Suppressor macrophage (primary cell): ENCODE measurements at places on chromosomes 13 and 19.
A peak's percentile ranks its signal among the peaks of the same experiment; 100 is the strongest.

DNA sequence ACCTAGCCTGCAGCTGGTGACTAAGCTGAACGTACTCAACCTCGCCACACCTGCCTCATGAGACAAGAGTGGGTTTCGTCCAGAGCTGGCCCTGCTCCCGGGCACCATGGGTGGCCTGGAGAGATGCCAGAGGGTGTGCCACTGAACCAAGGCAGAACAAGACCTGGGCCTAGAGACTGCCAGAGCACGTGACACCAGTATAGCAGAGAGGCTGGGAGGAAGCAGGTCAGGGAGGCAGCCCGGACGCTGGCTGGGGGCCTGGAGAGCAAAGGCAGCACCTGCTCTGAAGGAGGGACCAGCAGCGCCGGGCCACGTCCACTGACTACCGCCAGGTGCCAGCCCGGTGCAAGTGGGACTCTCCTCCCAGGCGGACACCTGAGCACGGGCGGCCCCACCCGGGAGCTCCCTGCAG is 7.3 kb upstream of the C13orf46 start:
- DNase-seq: no peak

DNA sequence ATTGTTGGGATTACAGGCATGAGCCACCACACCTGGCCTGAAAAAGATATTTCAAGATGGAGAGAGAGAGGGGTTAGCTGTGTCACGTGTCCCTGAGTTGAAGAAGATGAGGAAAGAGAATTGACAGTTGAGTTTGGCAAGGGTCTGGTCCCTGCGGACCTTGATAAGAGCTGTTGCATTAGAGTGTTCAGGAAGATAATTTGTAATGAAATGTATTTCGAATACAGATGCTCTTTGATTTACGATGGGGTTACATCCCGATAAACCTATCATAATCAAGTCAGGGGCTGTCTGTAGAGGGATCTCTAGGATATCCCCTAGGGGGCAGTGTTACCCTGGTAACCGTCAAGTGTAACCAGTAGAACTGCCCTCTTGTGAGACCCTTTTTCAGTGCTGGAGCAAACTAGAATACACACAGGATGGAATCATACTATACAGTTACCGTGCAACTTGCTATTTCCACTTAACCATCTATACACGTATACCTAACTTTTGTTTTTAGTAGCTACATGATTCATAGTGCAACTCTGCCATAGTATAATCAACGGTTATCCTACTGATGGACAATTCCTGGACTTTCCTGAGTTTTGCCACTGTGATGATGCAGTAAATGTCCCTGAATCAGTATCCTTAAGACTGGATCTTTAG is 1.5 kb upstream of the ELOF1 start:
- peak; percentile 93 for DNase-seq

GRCh38 chr13:26971990-26972887 is 199.4 kb downstream of the USP12 start:
- peak; percentile 31 for DNase-seq

- no peak for DNase-seq
These were observed 28.7 kb downstream of the TMEM255B start for GRCh38 chr13:113787694-113788093.

- DNase-seq: no peak
These were observed 34.0 kb downstream of the KLF5 start for GRCh38 chr13:73092829-73093228.

- no peak for DNase-seq
These were observed 13.8 kb upstream of the LYPD3 start for GRCh38 chr19:43479226-43479625.

DNA sequence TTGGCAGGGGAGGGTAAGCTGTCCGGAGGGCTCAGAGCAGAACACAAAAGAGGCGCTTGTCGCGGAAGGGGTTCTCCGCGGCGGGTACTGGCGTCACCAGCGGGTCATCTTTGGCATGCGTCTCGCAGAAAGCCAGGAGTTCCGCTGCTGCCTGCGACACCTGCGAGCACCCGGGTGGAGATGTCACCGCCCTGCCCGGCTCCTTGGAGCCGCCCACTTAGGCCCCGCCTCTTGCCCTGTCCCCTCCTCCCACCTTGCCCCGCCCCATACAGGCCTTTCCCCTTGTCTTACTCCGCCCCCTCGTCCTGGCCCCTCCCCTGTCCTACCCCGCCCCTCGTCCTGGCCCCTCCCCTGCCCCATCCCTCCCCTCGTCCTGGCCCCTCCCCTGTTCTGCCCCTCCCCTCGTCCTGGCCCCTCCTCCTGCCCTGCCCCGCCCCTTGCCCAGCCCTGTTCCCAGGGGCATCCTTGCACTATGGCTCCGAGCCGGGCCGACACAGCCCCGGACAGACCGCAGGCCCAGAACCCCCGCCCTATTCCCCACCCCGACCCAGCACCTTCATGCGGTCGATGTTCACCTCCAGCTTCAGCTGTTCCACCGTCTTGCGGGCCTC is 1.9 kb downstream of the GNG8 start:
- peak; percentile 91 for DNase-seq

DNA sequence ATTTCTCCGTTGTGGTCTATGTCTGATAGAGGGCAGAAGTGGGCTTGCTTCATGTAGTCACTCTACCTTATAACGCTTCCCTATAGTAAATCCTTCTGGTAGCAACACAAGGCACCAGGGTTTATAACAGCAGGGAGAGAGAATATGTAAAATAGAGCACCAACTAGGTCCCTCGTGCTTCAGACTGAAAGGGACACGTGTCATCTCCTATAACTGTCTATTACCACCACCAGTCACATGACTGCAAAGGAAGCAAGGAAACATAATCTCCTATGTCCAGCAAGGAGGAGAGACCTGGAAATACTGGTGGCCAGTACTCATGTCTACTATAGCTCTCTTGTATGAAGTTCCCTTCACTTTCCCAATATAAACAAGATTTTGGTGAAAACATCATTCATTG is 79.2 kb downstream of the SLAIN1 start:
- DNase-seq: no peak

DNA sequence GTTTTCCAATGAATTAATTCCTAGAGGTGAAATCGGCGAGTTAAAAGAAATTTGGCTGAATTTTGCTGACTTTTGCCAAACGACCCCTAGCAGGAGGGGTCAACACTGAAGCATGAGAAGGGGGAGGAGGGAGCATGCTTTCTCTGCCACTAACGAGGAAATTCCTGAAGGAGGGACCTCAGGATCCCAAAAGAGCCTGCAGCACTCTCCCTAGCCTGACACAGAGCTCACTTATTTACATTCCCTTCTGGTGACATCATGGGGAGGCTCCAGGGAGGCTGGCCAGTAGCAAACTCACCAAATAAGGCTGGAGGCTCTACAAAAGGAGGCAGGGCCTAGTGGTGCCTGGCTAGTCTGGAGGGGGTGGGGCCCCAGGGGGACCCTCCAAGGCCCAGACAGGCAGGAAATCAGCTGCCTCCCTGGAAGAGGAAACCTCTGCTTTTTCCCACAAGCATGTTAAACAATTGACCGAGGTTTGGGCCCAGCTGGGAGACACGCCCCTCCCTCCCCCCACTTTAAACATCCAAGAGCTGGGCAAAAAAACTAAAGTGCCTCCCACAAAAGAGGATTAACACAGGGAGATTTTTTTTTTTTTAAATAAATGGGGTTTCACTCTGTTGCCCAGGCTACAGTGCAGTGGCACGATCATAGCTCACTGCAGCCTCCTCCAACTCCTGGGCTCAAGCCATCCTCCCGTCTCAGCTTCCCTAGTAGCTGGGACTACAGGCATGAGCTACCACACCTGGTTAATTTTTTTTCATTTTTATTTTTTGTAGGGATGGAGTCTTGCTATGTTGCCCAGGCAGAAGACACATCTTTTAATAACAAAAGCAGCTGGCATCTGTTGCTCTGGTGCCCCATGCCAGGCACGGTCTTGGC is 2.1 kb downstream of the DAPK3 start:
- peak; percentile 21 for DNase-seq

GRCh38 chr13:94218537-94218936 is 260.9 kb downstream of the DCT start:
- DNase-seq: no peak

DNA sequence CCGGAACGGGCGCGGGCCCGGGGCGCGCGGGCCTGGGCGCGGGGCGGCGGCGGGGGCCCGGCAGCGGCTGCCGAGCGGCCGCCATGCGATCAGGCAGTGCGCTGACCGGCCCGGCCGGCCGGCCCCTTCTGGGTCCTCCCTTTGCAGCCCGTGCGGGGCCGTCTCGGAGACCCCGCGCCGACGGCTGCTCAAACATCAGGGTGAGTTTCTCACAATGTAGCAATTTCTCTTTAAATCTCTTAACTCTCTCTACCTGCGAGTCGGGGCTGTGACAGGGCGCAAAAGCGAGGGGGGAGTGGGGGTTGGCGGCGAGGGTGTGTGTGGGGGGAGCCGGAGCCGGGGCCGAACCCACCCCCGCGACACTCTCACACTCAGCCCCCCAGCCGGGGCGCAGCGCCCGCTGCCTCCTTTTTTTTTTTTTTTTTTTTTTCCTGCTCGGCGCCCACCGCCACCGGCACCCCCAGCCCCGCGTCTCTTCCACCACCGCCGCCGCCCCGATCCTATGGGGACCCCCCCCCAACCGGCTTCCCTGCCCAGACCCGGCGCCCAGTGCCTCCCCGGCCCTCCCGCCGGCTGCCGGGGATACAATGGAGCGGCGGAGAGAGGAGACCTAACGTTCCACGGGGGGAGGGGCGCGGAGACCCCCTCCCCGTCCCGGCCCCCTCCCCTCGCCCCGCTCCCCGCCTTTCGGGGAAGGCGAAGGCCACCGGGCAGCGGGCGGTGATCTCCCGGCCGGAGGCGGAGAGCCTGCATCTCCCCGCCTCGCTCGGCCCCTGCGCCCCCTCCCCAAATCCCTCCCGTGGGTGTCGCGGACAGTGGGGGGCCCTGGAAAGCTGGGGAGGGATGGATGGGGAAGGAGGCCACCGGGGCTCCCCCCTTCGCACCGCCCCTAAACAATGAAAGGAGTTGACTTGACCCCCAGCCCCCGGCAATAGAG is at the start of gene BICRA:
Gene BICRA (plus strand): TSS at position 166 of the 937 bp plus-strand sequence. CDS start 64,441 bp downstream, outside the sequence.
- peak; percentile 94 for DNase-seq

GRCh38 chr13:37479916-37480315 is 118.7 kb downstream of the POSTN start:
- no peak for DNase-seq

- DNase-seq: peak; percentile 57
These were observed 872 bp downstream of the HOMER3 start for GRCh38 chr19:18939922-18940768.

- DNase-seq: peak; percentile 55
These were observed 26.7 kb upstream of the RNASEH2B start for GRCh38 chr13:50882816-50883435.

- no peak for DNase-seq
These were observed 23.7 kb downstream of the ZNF175 start for GRCh38 chr19:51594774-51595109.

- DNase-seq: no peak
These were observed 18.2 kb downstream of the EFNB2 start for GRCh38 chr13:106517109-106517847.

- DNase-seq: no peak
These were observed 18.7 kb downstream of the PAF1 start for GRCh38 chr19:39372047-39372802.

GRCh38 chr13:101775267-101775666 is 322.8 kb downstream of the ITGBL1 start:
- no peak for DNase-seq

DNA sequence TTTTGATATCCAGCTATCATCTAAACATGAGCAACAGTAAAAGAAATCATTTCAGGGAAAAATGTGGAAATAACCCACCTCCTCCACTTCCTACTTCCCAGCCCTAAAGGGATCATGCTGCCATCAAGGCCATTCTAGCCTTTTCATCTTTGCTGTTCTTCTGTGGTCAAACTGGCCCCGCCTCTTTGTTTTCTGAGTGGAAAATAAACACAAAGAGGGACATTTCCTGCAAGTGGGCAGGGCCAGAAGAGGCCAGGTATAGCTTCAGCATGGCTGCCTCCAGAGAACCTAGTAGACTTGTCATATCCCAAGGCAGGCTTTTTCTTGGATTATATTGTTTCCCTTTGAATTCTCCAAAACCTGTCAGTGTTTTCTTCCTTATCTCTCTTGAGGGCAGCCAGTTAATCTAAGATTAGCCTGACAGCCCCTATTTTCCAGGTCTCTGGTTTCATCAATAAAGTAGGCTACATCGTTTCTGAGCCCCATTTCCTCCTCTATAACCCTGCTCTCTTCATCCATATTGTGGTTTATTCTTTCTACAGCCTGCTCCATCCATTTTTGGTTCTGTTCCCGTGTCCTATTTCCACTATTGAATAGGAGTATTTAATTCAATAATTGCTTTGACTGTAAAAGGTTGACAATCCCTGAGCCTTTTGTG is 117.6 kb downstream of the GPC6 start:
- DNase-seq: no peak

DNA sequence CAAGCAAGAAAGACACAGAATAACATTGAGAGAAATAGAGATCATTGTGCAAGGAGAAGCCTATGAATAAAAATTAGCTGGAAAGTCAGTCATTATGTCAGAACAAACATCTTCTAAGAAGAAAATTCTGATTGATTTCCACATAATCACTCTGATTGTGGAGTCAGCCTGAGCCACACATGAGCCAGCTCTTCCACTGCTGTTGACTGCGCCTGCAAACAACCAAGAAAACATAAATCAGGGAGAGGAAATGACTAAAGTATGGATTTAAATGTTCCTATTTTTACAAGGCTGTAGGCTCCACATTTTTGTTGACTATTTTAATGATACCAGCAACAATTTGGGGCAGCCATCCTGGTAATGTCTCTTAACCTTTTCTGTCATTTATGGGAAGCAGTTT is 962.3 kb downstream of the EFNB2 start:
- no peak for DNase-seq

DNA sequence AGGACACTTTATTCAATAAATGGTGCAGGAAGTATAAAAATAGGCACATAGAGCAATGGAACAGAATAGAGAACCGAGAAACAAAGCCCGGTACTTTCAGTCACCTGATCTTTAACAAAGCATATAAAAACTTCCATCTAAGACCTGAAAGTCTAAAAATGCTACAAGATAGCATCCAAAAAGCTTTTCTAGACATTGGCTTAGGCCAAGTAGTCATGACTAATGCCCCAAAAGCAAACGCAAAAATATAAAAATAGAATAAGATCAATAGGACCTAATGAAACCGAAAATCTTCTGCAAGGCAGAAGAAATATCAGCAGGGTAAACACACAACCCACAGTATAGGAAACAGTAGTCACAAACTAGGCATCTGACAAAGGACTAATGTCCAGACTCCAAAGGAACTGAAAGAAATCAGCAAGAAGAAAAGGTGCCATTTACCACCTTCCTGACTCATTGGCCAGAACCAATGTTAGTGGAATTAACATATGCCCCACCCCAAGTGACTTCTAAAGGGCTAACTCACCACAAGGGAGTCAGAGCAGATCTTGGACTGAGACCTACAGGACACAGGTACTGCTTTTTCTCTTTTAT is 40.8 kb upstream of the CEACAM21 start:
- DNase-seq: no peak

DNA sequence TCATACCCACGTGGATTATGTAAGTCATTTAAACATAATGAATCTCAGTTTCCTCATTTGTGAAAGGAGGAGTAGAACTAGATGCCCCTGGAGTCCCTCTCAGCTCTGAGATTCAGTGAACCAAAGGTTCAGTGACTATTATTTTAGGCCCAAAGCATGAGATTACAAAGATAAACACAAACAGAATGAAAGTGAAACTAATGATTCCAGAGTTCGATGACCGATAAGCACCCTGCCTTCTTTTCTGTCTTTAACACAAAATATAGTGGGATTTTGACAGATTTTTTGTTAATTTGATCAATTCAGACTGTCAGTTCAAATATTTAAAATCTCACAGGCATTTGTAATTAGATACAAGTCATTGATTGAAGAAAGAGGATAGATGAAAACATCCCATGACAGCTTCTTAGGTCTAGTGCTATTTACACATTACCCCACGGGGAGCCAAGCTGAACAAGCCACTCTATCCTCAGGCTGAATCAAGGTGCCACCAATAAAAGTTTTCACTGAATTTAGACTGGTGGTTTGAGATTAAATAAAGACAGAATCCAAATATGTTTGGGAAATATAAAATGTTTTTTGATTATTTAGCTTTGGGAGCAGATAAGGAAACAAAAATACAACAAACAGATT is 64.6 kb upstream of the RAP2A start:
- DNase-seq: peak; percentile 61
